B cell (primary cell): ENCODE measurements at places on chromosomes 2 and 18.
A peak's percentile ranks its signal among the peaks of the same experiment; 100 is the strongest.

GRCh38 chr2:95333888-95334338 lies 36.8 kb downstream of the KCNIP3 start:
- DNase-seq = no peak

DNA sequence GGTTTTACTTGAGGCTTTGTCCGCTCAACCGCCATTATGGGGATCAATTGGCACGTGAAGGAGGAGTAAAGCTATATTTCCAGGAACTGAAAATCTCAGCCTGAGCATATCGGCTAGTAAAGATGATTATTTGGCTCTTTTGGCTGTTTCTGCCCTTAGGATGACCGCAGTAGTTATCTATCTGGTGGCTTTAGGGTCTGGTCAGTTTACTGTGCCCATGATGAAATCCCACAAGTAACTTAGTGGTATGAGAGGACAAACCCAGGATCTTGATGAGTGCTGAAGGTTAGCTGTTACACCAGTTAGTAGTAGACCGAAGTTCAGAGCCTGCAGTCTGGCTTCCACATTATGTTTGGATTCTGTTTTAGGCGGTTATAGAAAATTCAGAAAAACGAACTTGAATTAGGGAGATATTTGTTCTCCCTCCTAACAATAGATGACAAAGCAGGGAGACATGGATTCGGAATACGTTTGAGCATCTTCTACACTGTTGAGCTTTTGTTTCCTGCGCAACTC lies 1.2 kb downstream of the MAT2A start:
- no peak for DNase-seq

DNA sequence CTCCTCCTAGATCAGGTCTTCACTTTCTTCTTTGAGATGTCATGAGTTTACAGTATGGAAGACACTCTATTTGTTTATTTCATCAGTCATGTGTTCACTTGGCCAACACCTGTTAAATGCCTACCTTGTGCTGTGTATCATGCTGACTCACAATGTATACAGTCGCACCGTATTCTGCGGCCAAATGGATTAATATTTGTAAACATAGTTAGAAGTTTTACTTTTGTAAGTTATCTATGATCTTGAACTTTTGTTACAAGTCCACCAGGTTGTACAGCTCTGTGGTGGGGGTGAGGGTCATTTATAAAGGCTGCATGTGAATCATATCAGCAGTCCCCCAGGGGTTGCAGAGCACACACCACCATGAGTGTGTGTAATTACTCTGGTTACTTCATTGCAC lies 408.7 kb upstream of the NRP2 start:
- DNase-seq = no peak

DNA sequence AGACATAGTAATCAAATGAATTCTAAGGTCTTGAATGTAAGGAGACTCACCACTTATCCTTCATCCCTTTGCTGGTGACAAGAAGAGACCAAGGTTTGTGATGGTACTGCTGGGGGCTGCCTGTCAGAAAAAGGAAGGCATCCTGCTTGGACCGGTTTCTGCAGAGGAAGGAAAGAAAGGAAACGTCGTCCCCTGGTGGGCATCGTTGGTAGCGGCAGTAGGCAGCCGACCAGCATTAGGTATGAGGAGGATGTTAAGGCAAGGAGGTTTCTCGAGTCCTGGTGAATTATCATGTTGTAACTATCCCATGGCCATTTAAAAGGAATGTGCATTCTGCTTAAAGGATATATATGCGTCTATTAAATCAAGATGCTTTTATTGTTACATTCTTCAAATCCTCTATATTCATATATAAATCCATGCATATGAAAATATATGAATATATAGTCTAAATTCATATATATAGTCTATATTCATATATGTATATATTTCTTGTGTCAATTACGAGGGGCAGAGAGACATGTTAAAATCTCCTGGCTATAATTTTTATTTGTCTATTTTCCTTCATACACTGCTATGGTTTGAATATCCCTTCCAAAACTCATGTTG lies 94.4 kb upstream of the TGFA start:
- DNase-seq = peak; percentile 73

DNA sequence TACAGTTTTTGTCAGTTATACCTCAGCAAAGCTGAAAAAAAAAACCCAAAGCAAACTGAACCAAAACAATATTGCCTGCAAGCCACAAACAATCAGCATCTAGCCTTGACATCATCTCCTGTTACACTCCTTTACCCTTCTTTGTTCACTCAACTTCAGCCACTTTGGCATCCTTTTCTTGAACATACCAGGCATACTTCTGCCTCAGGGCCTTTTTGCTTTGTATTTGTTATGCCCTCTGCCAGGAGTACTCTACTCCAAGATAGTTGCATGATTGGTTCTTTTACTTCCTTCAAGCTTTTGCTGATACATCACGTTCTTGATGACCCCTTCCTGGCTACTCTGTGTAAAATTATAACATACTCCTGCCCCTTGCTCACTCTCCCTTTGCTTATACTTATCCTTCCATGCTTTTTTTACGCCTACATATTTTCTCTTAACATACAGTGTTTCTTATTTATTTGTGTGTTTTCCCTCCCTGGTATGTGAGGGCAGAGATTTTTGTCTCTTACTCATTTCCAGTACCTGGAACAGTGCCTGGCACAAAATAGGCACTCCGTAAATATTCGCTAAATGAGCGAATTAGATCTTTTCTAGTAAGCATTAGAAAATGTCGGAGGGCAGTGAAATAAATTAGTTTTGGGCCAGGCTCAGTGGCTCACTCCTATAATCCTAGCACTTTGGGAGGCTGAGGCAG lies 12.7 kb downstream of the ABI2 start:
- DNase-seq = no peak

GRCh38 chr2:18299423-18300212 lies 260.8 kb downstream of the RDH14 start:
- no peak for DNase-seq

- DNase-seq = no peak
Observed at GRCh38 chr2:206971805-206972204, 32.5 kb downstream of the CPO start.
